IPS DF 6.9 (cell line): ENCODE measurements at places on chromosomes 7 and 10.

GRCh38 chr10:103852856-103853255 is 2.5 kb downstream of the SH3PXD2A start:
- no peak overlapping the region for H3K4me3 ChIP-seq
- H3K27me3 ChIP-seq = peaks cover 16% of the 10 kb centered on the region
- H3K27ac ChIP-seq = no peak overlapping the region
- no peaks in the 10 kb centered on the region; the same call in 1 of the 2 replicates for H3K36me3 ChIP-seq

GRCh38 chr10:128056303-128057050 is 69.7 kb downstream of the MKI67 start:
- H3K4me1 ChIP-seq = no peaks in the 10 kb centered on the region
- no peak overlapping the region for H3K27ac ChIP-seq
- no peaks in the 10 kb centered on the region for H3K36me3 ChIP-seq
- no peak overlapping the region for H3K4me3 ChIP-seq

GRCh38 chr10:28677888-28678686 is 766 bp downstream of the BAMBI start:
- no peak overlapping the region for H3K27ac ChIP-seq
- peaks cover 2% of the 10 kb centered on the region for H3K4me1 ChIP-seq
- DNase-seq = no peak
- H3K27me3 ChIP-seq = no peaks in the 10 kb centered on the region
- H3K36me3 ChIP-seq = peaks cover 5% of the 10 kb centered on the region; the same call in 1 of the 2 replicates

- H3K27me3 ChIP-seq = no peaks in the 10 kb centered on the region
- DNase-seq = no peak
- H3K27ac ChIP-seq = no peak overlapping the region
Observed at GRCh38 chr7:33050535-33051318, 11.8 kb downstream of the NT5C3A start.

DNA sequence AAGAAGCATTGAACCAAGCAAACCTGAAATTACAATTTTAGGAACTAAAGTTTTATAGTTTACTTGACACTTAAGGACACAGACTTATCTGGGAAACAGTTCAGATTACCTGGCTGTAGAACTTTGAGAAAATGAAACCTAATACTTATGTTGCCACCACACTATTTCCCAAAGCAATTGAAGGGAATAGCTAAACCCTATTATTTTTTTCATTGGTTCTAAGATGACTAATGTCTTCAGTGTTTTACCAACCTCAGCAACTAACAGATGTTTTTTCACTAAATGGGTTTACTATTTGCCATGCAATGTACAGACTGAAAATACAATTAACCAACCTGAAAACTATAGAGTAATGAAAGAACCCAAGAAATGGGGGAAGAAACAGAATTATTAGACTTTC is 689.6 kb downstream of the SORCS1 start:
- no peaks in the 10 kb centered on the region for H3K4me1 ChIP-seq
- no peak overlapping the region for H3K4me3 ChIP-seq
- no peaks in the 10 kb centered on the region for H3K27me3 ChIP-seq

DNA sequence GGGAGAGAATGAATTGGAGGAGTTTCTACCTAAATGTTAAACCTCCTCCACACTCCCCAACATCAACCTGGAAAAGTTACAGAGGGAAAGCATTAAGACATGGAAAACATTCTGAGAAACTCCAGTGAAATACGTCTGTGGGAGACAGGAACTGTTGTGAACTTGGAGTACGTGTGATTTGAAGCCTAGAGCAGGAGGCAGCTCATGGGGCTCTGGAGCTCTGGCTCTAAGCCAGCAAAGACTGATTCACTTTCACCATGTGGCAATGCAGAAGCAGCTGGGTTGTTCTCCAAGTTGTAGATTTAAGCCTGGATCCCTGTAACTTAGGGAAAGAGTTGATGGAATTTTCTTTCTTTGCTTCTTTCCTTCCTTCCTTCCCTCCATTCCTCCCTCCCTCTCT is 503.2 kb downstream of the NRG3 start:
- no peaks in the 10 kb centered on the region for H3K36me3 ChIP-seq
- no peaks in the 10 kb centered on the region for H3K27me3 ChIP-seq
- no peak overlapping the region for H3K27ac ChIP-seq
- no peak overlapping the region for H3K4me3 ChIP-seq
- DNase-seq = no peak
- H3K4me1 ChIP-seq = no peaks in the 10 kb centered on the region

- no peaks in the 10 kb centered on the region for H3K4me1 ChIP-seq
- H3K4me3 ChIP-seq = no peak overlapping the region
- no peak for DNase-seq
- H3K27me3 ChIP-seq = no peaks in the 10 kb centered on the region
- no peaks in the 10 kb centered on the region; the same call in 1 of the 2 replicates for H3K36me3 ChIP-seq
Observed at GRCh38 chr7:115066050-115066449, 144.2 kb downstream of the MDFIC start.

GRCh38 chr10:12600652-12601051 is 251.3 kb downstream of the CAMK1D start:
- no peaks in the 10 kb centered on the region for H3K36me3 ChIP-seq
- H3K4me3 ChIP-seq = no peak overlapping the region
- H3K4me1 ChIP-seq = no peaks in the 10 kb centered on the region
- no peak overlapping the region for H3K27ac ChIP-seq

- H3K27me3 ChIP-seq = no peaks in the 10 kb centered on the region
- H3K4me1 ChIP-seq = peaks cover 2% of the 10 kb centered on the region; the same call in 1 of the 2 replicates
- no peak overlapping the region for H3K4me3 ChIP-seq
- no peak for DNase-seq
- H3K36me3 ChIP-seq = no peaks in the 10 kb centered on the region
Observed at GRCh38 chr7:115085421-115085820, 163.5 kb downstream of the MDFIC start.

DNA sequence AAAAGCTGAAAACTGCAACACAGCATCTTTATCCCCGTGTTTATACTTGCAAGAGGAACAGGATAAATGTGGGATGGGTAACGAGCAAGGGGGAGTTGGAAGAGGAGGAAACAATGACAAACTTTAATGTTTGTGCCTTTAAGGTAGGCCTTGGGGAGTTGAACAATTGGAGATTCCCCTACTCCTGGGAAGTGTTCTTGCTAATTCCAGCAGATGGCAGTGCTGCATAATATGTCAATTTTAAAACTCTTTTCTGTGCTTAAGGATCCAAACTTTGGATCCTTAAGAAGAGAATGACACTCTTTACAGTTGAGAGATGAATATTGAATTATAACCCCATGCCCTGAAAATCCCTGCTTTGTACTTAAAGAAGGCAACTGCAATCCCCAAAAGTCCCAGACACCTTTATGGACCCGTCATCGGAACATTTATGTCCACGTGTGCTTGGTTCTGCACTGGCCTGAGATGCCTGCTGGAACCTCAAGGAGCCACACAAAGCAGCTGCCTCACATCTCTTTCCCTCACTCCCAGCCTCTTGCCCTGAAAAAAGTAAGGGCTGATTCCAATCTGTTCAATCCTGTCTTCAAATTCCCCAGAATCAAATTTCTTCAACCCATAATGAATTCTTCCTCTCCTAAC is 12.0 kb downstream of the IFIT5 start:
- H3K27me3 ChIP-seq = no peaks in the 10 kb centered on the region
- DNase-seq = peak; percentile 43
- H3K4me3 ChIP-seq = no peak overlapping the region
- peaks cover 2% of the 10 kb centered on the region; the same call in 1 of the 2 replicates for H3K4me1 ChIP-seq

- DNase-seq = no peak
- no peak overlapping the region for H3K4me3 ChIP-seq
- H3K4me1 ChIP-seq = no peaks in the 10 kb centered on the region
Observed at GRCh38 chr10:26336979-26337378, 101.2 kb upstream of the APBB1IP start.

DNA sequence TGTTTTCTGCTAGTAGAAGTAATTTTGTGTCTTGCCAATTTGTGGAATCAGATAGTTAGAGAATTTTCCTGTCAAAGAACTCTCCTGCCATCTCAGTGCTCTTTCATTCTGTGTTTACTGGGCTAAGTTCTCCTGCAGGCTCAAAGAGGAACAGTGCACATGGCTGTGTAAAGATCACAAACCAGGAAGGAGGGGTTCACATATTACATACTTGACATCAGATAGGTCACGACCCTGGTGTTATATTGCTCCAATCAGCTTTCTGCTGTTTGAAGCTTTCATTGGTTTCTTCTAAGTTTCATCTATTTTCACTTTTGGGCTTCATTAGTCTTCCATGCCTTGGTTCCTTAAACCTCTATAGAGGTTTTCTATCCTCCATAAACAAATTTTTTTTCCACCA is 13.5 kb upstream of the ELMO1 start:
- no peaks in the 10 kb centered on the region for H3K36me3 ChIP-seq
- H3K27me3 ChIP-seq = no peaks in the 10 kb centered on the region
- no peak overlapping the region for H3K4me3 ChIP-seq
- DNase-seq = no peak

GRCh38 chr7:69237541-69237940 is 360.7 kb upstream of the AUTS2 start:
- H3K4me1 ChIP-seq = no peaks in the 10 kb centered on the region
- no peak for DNase-seq

- H3K27me3 ChIP-seq = no peaks in the 10 kb centered on the region; the same call in 1 of the 2 replicates
- peak overlapping the region; percentile 76 for H3K4me3 ChIP-seq
- 0 out of 2 replicates have a peak, but pooled peaks cover 3% of the 10 kb centered on the region for H3K4me1 ChIP-seq
Observed at GRCh38 chr10:22713853-22714478, 412 bp downstream of the PIP4K2A start.

GRCh38 chr7:105304040-105304895 is 84.5 kb downstream of the SRPK2 start:
- H3K27me3 ChIP-seq = no peaks in the 10 kb centered on the region
- H3K4me1 ChIP-seq = no peaks in the 10 kb centered on the region; the same call in 1 of the 2 replicates
- no peaks in the 10 kb centered on the region for H3K36me3 ChIP-seq
- no peak overlapping the region for H3K27ac ChIP-seq
- DNase-seq = no peak
- no peak overlapping the region for H3K4me3 ChIP-seq

GRCh38 chr10:122049076-122049475 is 60.1 kb downstream of the TACC2 start:
- H3K27ac ChIP-seq = no peak overlapping the region
- peaks cover 7% of the 10 kb centered on the region; the same call in 1 of the 2 replicates for H3K4me1 ChIP-seq
- H3K36me3 ChIP-seq = no peaks in the 10 kb centered on the region
- no peaks in the 10 kb centered on the region for H3K27me3 ChIP-seq
- no peak for DNase-seq

DNA sequence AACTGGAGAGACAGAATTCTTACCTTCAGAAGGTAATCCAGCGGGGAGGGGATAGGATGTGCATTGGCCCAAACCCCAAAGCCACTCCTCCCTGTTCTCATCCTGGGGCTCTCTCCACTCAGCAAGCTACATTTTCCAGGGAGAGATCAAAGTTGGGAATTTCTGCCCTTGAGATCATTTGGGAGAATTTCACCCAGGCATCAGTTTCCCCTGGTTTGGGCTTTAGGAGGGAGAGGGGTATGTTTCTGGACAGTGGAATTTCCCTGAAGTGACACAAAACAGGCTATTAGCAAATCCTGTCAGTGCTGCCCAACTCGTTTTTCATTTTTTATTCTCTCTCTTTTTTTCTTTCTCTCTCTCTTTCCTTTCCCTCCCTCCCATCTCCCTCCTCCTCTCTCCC is 35.7 kb downstream of the CYP17A1 start:
- H3K36me3 ChIP-seq = no peaks in the 10 kb centered on the region
- no peak overlapping the region for H3K27ac ChIP-seq
- no peaks in the 10 kb centered on the region for H3K27me3 ChIP-seq
- H3K4me3 ChIP-seq = no peak overlapping the region
- peaks cover 12% of the 10 kb centered on the region for H3K4me1 ChIP-seq

GRCh38 chr7:24756545-24757352 is 515 bp downstream of the GSDME start:
- H3K27me3 ChIP-seq = peaks cover 20% of the 10 kb centered on the region; the same call in 1 of the 2 replicates
- no peaks in the 10 kb centered on the region for H3K36me3 ChIP-seq
- peak overlapping the region; percentile 57; the same call in 1 of the 2 replicates for H3K4me3 ChIP-seq
- H3K4me1 ChIP-seq = peaks cover 7% of the 10 kb centered on the region
- no peak for DNase-seq

DNA sequence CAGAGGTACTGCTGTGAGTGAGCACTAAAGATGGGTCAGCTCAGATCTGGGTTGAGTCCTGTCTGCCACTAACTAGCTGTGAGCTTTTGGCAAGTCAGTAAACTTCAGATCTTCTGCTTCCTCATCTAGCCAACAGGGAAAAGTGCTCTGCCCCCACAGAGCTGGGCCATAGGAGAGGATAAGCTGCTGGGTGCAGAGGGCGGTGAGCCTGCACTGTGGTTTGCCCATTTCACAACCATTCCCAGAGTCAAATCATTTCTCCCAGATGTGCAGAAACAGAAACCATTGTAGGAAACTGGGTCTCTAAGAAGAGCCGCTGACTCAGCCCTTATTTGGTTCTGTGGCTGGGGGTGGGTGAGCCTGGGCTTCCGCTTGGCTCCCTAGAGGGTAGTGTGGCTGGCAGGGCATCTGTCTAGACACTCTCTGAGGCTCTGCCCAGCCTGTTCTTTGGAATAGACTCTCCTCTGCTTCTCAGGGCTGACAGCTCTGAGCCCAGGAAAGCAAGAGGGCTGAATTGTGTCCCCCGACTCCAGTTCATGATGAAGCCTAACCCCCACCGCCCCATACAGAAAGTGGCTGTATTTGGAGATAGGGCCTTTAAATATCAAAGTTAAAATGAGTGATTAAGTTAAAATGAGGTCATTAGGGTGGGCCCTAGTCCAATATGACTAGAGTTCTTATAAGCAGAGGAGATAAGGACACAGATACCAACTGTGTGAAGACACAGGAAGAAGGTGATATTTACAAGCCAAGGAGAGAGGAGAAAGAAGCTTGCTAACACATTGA is 29.5 kb upstream of the ARHGAP22 start:
- no peaks in the 10 kb centered on the region for H3K36me3 ChIP-seq
- H3K4me3 ChIP-seq = no peak overlapping the region
- DNase-seq = no peak

DNA sequence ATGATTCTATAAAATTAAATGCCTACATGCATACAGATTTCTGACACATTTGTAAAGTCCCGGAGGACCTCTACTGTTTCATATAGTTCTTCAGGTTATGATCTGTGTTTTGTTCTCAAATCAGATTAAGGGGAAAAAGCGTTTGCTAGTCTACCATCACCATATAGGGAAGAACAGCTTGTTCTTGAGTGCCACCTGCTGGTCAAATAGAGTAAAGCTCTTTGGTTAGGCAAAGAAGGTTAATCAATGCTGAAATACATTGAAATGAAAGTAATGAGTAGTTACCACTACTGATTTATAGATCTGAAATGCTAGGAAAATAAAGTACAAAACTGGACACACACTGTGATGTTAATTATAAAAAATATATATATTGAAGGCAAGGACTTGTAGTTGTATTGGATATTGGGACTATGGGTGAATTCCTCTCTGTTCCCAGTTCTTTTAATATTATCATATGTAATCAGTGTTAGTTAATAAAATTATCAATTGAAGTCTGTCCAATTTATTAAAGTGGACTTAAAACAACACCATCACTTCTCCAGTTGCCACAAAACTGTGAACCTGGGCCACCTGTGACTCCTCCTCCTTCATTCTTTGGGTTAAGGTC is 72.6 kb upstream of the PDLIM1 start:
- DNase-seq = peak; percentile 22
- H3K4me1 ChIP-seq = no peaks in the 10 kb centered on the region; the same call in 1 of the 2 replicates
- H3K27ac ChIP-seq = no peak overlapping the region
- no peaks in the 10 kb centered on the region for H3K27me3 ChIP-seq

DNA sequence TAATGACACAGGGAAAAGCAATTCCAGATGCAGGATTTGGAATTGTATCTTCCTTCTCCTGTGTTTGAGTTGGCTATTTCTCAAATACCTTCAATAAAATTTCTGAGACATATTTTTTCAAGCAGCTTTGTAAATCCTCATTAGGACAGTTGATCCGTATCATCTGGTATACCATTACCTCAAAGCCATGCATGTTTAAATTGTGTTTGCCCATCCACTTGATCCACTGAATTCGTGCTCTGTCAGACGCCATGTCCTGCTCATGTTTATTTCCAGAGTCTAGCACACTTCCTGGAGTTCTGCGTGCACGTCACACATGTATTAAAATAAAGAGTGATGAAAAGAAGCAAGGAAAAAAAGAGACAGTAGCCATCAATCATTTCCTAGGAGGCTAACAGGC is 141.8 kb upstream of the CDC14C start:
- no peaks in the 10 kb centered on the region for H3K4me1 ChIP-seq
- no peak for DNase-seq
- H3K27me3 ChIP-seq = no peaks in the 10 kb centered on the region
- H3K27ac ChIP-seq = no peak overlapping the region
